Spleen (tissue), 13 donors: ENCODE measurements at places on chromosomes 3 and 15. TPM values are rescaled to one million over a fixed set of nuclear protein-coding genes. Genes with fewer than 3 reads are reported as not detected.

DNA sequence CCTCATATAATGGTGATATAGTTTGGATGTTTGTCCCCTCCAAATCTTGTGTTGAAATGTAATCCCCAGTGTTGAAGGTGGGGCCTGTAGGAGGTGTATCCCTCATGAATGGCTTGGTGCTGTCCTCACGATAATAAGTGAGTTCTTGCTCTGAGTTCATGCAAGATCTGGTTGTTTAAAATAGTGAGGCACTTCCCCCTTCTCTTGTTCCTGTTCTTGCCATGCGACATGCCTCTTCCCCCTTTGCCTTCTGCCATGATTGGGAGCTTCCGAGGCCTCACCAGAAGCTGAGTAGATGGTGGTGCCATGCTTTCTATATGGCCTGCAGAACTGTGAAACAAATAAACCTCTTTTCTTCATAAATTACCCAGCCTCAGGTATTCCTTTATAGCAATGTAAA lies 39.2 kb downstream of the REC114 start:
- no peak for DNase-seq

DNA sequence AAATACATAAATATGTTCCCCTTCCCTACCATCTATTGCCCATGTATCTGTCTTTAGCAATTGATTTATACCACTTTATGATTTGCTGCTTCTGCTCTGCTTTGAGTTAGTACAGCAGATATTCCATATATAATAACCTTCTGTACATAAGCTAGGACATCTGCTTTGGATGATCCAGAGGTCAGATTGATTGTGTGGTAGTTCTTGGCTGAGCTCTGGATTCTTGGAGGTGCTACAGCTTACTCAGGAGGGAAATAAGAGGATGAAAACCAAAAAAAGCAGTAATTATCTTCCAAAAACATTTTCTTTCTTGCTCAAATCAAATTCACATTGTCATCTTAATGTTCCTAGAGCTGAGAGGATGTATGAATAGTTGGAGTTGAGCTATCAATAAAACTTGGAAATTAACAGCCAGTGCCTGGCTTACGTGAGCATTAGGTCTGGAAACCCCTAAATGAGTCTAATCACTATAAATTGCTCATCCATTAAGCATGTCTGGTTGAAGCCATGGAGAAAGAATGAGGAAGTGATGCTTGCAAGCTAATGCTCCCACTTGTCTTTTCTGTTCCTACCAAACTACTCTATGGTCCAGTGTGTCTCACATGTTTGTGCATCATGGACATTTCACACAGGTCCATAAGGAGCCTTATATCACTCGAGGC lies 36.3 kb upstream of the TMEM42 start:
- DNase-seq: no peak

GRCh38 chr15:95170561-95171380 lies 939.4 kb downstream of the MCTP2 start:
- DNase-seq: no peak

- no peak for DNase-seq
These were observed 36.6 kb upstream of the MAGI1 start for GRCh38 chr3:66075281-66075680.

- no peak for DNase-seq
These were observed 24.4 kb downstream of the THRB start for GRCh38 chr3:24470277-24470676.

GRCh38 chr3:26989037-26989436 lies 366.5 kb downstream of the LRRC3B start:
- DNase-seq: no peak

- no peak for DNase-seq
These were observed 78.5 kb downstream of the KBTBD8 start for GRCh38 chr3:67076607-67077006.

DNA sequence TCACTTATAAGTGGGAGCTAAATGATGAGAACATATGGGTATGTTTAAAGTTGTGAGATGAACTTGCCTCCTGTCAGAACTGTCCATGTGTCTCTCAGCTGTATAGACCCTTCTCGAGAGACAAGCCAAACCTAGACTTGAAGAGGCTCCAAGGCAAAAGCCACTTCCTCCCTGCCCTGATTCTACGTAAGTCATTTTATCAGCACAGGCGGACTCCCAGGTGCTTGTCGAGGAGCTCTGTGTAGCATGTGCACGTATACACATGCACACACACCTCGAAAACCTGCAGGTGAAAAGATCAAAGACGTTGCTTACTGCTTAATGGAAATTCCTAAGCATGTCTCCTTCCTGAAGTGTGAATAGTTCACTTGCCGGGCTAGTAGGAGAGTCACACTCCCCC lies 5.6 kb upstream of the CLEC3B start:
- DNase-seq: no peak

Gene NMB
- total RNA-seq: 2.4 TPM

Gene GXYLT2
- 2.0 TPM for total RNA-seq

Gene CCNDBP1
- 55.8 TPM for total RNA-seq

Gene EXD1
- not detected for total RNA-seq

Gene RTP1
- not detected for total RNA-seq

Gene TM4SF18
- total RNA-seq: 83.3 TPM
